ENCODE measurements at places on chromosomes 3 and 15.

GRCh38 chr15:83061680-83062079 lies 5.4 kb downstream of the BTBD1 start:
- no peak for DNase-seq

DNA sequence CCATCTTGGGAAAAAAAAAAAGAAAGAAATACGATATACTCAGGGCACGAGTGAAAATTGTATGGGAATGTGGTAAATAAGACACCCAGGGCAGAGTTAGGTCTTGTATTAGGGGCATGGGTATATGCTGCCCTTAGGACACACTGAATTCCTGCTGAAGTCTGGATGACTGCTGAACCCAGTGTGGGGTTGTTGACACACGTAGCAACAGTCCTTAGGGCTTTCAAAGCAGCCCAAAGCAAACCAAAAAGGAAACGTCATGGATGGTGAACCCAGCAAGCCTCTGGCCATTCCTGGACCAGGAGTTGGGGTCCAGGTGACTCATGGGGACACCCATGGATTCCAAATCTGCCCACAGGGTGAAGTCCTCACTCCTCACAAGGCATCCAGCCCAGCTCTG lies 27.1 kb upstream of the SEMA3F start:
- DNase-seq, result no peak

GRCh38 chr3:159875116-159875515 lies 113.5 kb upstream of the IL12A start:
- DNase-seq, result no peak

DNA sequence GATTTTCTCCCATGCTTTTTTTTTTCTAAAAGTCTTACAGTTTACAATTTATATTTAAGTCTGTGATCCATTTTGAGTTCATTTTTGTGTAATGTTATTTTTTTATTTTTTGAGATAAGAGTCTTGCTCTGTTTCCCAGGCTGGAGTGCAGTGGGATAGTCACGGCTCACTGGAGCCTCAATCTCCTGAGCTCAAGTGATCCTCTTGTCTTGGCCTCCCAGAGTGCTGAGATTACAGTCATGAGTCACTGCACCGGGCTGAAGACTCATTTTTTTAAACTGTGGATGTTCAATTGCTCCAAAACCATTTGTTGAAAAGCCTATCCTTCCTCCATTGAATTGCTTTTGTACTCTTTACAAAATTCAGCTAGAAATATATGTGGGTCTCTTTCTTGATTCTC lies 19.5 kb downstream of the LNP1 start:
- DNase-seq, result no peak

GRCh38 chr3:14672588-14672987 lies 2.4 kb upstream of the C3orf20 start:
- peak; percentile 80 for DNase-seq

DNA sequence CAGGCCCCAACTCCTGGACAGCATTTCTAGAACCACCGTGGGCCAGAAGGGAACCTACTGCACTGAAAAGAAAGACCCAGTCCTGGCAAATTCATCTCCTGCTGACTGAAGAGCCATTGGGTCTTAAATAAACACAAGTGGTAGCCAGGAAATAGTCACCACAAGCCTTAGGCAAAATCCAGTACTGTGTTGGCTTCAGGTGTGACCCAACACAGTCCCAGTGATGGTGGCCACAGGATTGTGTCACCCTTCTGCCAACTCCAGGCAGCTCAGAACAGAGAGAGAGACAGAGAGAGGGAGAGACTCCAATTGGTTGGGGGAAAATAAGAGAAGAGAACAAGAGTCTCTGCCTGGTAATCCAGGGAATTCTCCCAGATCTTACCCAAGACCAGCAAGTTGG lies 23.1 kb downstream of the NEDD4 start:
- DNase-seq, result no peak

DNA sequence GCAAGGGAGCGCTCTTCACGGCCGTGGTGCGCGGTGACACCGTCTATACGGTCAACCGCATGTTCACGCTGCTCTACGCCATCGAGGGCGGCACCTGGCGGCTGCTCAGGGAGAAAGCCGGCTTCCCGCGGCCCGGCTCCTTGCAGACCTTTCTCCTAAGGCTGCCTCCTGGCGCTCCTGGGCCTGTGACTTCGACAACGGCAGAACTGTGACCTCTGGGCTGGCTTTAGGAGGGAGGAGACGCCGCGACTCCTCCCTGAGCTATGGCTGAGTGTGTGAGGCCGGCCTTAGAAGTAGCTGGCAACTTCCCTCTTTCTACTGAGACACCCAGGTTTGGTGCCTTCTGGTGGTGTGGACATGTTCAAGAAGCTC lies 1.4 kb downstream of the KBTBD13 start:
- peak; percentile 47 for DNase-seq

- no peak for DNase-seq
These were observed 1.5 kb downstream of the CAND2 start for GRCh38 chr3:12797892-12798558.

- no peak for DNase-seq
These were observed 89.5 kb downstream of the CHRNA7 start for GRCh38 chr15:32119694-32120330.

GRCh38 chr15:48992545-48992944 lies 28.8 kb upstream of the SHC4 start:
- DNase-seq, result peak; percentile 74

DNA sequence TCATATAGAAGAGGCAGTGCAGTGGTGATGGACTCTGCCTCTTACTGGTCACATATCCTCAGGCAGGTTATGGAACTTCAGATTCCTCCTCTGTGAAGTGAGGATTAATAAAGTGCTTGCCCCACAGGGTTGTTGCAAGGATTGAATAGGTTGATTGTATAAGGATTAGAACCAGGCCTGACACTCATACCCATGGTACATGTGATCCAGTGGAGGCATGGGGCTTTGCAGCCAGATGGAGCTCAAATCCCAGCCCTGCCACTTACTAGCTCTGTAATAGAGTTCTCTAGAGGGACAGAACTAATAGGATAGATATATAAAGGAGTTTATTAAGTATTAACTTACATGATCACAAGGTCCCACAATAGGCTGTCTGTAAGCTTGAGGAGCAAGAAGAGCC lies 184.6 kb upstream of the EIF1B start:
- no peak for DNase-seq

GRCh38 chr3:171954690-171955383 lies 84.5 kb upstream of the FNDC3B start:
- DNase-seq, result peak; percentile 21

DNA sequence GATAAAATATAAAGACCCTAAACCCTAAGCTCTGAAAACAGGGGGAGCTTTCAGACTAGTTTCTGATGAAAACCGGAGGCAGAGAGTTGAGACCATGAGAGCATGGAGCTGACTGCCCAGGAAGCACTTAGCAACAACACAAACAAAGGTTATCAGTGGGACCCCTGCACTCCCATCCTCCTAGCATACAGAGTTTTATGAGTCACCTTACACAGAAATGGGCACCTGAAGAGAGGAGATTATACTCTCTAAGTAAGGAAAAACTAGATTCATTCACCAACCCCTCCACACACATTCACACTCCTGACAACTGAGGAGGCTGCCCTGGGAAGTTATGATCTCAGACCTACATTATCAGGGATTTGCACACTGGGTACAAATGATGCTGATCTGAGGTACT lies 261.7 kb downstream of the ULK4 start:
- DNase-seq, result no peak

DNA sequence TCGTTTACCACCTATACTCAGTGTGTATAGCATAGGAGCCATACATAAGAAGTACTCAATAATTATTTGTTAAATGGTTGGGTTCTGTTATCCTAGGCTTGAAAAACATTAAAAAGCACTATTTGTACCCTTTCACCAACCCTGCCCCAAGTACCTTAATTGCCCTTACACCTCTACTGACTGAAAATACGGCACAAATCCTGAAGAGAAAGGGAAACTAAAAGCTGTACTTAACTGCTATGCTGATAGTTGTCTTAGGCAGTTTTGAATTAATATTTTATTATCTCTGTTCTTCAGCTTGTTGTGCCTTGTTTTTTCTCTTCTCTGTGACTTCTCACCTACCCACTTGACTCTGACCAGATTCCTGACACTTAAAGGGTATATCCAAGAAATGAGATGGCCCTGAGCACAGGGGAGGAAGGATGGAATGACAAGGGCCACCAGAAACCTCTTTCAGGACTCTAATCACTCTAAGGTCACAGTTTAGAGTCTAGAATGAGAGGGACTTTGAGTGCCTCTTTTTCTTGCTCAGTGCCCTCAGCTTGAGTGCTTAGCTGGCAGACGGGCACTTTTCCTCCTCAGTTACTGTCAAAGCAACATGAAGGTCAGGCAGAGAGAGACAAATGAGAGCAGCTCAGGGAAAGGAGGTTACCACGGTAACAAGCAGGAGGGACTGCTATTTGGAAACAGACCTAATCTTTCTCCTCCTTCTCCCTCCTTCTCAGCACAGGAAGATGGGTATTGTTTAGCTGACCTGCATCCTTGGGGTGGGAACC lies 136.5 kb downstream of the ZNF609 start:
- DNase-seq, result peak; percentile 5

DNA sequence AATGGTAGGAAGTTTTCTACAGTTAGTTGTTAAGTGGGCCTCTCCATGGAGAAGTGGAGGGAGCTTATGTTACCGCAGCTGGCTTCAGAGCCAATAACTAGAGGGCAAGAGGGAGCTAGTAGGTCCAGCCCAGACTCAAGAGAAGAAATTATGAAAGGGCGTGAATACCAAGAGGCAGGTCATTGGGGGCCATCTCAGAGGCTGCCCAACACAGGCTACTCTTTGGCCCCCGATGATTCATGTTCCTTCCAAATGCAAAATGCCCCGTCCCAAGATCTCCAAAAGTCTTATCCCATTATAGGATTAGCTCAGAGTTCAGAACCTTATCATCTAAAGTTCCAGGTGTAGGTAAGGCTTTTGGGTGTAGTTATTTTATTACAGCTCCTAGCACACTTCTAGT lies 94.5 kb downstream of the FNDC3B start:
- no peak for DNase-seq
